Thoracic aorta endothelial cell (primary cell): ENCODE measurements at places on chromosomes 6 and 20. TPM values are rescaled to one million over a fixed set of nuclear protein-coding genes. Genes with fewer than 3 reads are reported as not detected.

GPR63 gene
- total RNA-seq: under 0.01 and 0.36 TPM in 2 replicates

SLC17A3 gene
- not detected in 2 replicates for total RNA-seq

CEBPB gene
- 5.2 and 7.4 TPM in 2 replicates for total RNA-seq

RNF144B gene
- total RNA-seq: 135 and 161 TPM in 2 replicates

SMIM26 gene
- 61.2 and 77.2 TPM in 2 replicates for total RNA-seq

PHACTR1 gene
- total RNA-seq: 18.9 and 27.7 TPM in 2 replicates

NHSL1 gene
- 45.9 and 67.3 TPM in 2 replicates for total RNA-seq

FKBP1C gene
- total RNA-seq: 1.4 and 2.3 TPM in 2 replicates

SYCP2 gene
- total RNA-seq: 0.50 and 0.80 TPM in 2 replicates

ADGRG6 gene
- 12.2 and 37.5 TPM in 2 replicates for total RNA-seq

DYNLRB1 gene
- total RNA-seq: 61.6 and 74.7 TPM in 2 replicates

LY86 gene
- total RNA-seq: not detected in 2 replicates

DOK5 gene
- 2.7 and 10.4 TPM in 2 replicates for total RNA-seq

ZNF391 gene
- 0.29 and 0.53 TPM in 2 replicates for total RNA-seq

PCK1 gene
- total RNA-seq: not detected in 2 replicates
